ENCODE measurements at places on chromosomes 7 and 10. TPM values are rescaled to one million over a fixed set of nuclear protein-coding genes. Genes with fewer than 3 reads are reported as not detected.

GRCh38 chr7:99461221-99461620 is 4.7 kb downstream of the ATP5MF start:
- DNase-seq, result no peak

- no peak for DNase-seq
Observed at GRCh38 chr7:32879460-32879859, 12.1 kb downstream of the KBTBD2 start.

DNA sequence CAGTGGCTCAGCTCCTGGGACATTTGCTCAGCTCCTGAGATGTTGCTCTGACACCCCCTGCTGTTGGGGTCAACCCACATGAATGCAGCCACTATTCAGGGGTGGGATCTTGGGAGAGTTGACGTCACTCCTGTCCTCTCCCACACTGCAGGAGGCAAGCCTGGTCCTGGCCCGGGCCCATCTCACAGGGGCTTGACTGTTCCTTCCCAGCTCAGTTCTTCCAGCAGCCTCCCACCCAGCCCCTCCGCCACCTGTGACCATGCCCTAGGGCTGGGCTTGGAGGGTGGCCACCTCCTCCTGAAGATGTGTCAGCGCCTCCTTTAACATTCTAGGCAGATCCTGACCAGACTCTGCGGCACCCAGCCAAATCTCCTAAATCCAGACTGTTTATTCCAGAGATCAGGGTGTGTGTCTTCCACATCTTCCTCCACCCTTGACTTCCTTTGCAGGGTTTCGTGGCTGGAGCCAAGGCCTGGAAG is 19.1 kb upstream of the OPALIN start:
- DNase-seq, result no peak

GRCh38 chr10:6756716-6757115 is 176.6 kb upstream of the PRKCQ start:
- no peak for DNase-seq

DNA sequence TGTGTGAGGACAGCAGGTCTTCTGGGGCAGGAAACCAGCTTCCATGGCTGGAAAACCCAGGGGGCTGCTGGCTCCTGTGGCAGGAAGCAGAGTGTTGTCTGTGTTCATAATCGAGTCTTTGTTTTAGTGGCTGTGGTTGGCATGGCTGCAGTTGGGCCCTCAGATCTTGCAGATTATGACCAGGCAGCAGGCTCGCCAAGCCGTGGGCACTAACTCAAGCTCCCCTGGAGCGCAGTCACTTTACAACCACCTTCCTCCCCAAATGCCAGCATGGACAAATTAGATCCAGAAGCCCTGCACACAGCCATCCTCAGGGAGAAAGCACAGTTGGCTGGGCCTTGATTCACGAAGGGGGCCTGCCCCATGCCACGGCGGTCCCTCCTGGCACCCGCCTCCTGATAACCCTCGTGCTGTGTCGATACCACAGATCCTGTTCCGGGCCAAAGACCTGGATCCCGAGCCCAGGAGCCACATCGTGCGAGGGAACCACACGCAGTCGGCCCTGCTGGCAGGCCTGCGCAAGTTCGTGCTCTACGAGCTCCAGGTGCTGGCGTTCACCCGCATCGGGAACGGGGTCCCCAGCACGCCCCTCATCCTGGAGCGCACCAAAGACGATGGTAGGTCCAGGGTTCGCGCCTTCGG is 552.5 kb upstream of the FOXK1 start:
- DNase-seq, result no peak

DNA sequence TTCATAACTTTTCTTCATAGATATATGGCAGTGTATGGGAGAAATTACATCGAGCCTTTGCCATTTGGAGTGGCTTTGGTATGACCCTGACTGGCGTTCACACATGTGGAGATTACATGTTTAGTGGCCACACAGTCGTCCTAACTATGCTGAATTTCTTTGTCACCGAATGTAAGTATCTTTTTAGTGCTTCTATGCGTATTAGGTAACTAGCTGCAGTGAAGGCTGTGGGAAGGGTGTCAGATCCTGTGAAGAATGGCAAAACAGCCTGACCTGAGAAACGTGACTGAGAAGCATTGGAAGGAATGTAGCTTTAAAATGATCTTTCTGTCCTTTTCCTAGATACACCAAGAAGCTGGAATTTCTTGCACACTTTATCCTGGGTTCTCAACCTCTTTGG is 34.5 kb upstream of the VDAC2 start:
- no peak for DNase-seq

- no peak for DNase-seq
Observed at GRCh38 chr7:140059273-140060242, 3.2 kb downstream of the PARP12 start.

DNA sequence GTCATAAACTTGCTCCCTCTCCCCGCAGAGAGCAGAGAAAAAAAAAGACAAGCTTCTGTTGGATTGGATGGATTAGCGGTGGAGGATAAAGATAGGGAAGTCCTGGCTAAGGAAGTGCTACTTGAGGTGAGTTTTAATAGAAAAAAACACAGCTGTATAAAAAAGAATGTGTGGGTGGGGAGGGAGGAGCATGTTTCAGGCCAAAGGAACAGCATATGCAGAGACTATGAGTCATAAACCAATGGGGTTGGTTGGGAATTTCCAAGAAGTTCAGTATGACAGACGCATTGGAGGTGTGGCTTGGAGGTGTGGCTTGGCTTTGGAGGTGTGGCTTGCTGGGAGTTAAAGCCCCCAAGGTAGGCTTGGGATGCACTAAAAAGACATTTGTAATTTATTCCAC is 103.0 kb upstream of the LSM8 start:
- DNase-seq, result peak; percentile 7

DNA sequence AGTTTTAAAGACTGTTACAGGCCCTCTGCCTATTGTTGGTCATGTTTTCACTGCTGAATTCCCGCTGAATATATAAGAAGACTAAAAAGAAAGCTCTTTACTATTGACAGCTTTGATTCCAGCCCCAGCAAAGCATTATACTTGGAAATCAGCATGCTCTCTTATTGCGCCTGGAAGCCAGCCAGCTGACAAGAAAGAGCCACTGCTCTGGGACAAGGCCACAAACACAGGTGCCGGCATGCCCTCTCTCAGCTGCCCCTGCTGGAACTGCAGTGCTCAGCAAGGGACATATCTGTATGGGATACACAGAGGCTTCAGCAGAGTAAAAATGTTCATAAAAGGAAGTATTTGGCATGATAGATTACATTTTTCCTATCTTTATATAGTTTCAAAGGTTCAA is 523.9 kb downstream of the ADRA2A start:
- peak; percentile 19 for DNase-seq

DNA sequence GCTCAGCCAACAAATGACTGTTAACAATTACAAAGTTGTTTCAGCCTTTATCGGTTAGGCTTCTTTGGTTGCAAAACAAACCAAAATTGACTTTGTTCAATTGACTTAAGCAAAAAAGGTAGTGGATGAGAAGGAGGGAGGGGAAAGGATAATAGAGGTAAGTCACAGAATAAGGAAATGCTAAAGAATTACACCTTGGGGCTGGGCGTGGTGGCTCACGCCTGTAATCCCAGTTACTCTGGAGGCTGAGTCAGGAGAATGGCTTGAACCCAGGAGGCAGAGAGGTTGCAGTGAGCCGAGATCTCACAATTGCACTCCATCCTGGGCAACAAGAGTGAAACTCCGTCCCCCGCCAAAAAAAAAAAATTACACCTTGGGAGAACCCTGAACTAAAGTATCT is 41.4 kb downstream of the AHCYL2 start:
- DNase-seq, result no peak

- no peak for DNase-seq
Observed at GRCh38 chr10:121781101-121781500, 146.7 kb downstream of the ATE1 start.

DNA sequence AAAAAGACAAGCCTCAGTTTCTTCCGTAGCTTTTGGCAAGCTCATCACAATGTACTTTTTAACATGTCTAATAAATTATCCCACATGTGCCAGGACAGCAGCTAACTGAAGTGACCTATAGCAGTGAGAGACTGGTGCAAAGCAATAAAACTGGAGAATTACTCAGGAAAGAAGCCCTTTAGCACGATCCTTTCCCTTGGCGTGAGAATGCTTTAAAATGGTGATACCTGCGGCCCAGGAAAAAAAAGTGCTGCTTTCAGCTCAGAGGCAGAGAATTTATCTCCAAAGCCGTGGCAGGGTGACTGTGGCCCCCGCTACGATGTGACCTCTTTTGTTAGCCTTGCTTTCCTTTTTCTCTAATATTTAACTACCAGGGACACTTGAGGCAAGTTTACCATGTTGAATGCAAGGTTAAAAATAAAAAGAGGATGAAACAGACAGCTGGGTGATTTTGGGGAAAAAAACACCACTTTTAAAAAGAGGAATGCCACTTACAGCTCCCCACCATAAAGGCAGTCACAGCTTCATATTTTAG is 184.0 kb downstream of the FANK1 start:
- no peak for DNase-seq

- DNase-seq, result no peak
Observed at GRCh38 chr10:88227342-88228018, 355.6 kb downstream of the RNLS start.

GRCh38 chr7:159020987-159021386 is 123.7 kb downstream of the VIPR2 start:
- no peak for DNase-seq

GRCh38 chr7:141649137-141649864 is 52.7 kb downstream of the DENND11 start:
- no peak for DNase-seq

- DNase-seq, result peak; percentile 59
Observed at GRCh38 chr10:101292194-101293006, 61.6 kb upstream of the BTRC start.

GRCh38 chr10:51638737-51639136 is 60.7 kb downstream of the CSTF2T start:
- DNase-seq, result no peak

GRCh38 chr7:132065989-132066603 is 509.7 kb upstream of the PODXL start:
- DNase-seq, result no peak

DNA sequence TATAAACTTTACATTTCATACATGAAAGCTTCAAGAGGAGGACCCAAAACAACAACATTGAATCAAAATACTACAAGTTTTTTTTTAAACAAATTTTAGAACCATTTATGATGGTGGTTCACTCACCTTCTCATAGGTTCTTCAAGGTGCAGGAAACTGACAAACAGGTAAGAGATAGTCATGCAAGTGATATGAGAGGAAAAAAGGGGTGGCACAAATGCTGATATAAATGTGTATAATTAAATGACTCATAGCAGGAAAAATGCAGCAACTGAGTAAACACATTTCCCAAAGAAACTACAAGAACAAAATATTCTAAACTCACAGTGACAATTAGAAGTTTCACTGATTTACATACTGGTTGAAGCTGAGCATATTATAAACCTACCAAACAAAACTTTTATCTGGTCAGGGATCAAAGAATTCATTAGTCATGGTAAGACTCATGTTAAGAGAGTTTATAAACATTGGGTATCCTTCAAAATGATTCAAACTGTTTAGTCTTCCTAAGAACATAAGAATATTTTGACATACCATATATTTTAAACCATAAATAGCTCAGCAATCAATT is 14.1 kb downstream of the ZWINT start:
- no peak for DNase-seq

GRCh38 chr10:124627866-124628675 is 116.1 kb downstream of the FAM53B start:
- DNase-seq, result no peak

GRCh38 chr7:102973096-102973802 is 60.4 kb downstream of the LRRC17 start:
- DNase-seq, result no peak

GRCh38 chr10:110494532-110494931 is 3.2 kb upstream of the DUSP5 start:
- DNase-seq, result no peak

GSAP gene
- total RNA-seq, result 12.6 TPM

GRK5 gene
- total RNA-seq, result 17.3 TPM

TFPI2 gene
- 0.31 TPM for total RNA-seq

SAP25 gene
- total RNA-seq, result not detected

CYP2C18 gene
- total RNA-seq, result not detected

DPYSL4 gene
- 40.6 TPM for total RNA-seq

FAM237B gene
- not detected for total RNA-seq

HABP2 gene
- 0.31 TPM for total RNA-seq
